ENCODE measurements at places on chromosomes 6 and 20. TPM values are rescaled to one million over a fixed set of nuclear protein-coding genes. Genes with fewer than 3 reads are reported as not detected.
A peak's percentile ranks its signal among the peaks of the same experiment; 100 is the strongest.

MLIP gene
- 1.6 TPM for polyA plus RNA-seq

DNA sequence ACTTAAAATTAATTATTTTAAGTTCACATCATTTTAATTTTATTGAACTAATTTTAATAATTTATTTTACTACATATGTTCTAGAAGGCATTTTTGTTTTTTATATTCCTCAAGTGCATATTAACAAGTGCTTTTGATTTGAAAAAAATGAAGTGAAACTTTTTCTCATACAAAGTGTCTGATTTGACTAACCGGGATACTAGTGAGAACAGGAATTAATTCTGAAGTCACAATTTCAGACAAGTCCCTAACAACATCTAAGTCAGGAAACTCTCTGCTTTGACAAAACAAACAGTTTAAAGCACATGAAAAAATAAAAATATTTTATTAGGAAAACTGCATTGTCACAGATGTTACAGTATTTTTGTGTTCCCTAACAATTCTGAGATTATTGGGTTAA lies 1166.3 kb upstream of the CITED2 start:
- DNase-seq = no peak

DNA sequence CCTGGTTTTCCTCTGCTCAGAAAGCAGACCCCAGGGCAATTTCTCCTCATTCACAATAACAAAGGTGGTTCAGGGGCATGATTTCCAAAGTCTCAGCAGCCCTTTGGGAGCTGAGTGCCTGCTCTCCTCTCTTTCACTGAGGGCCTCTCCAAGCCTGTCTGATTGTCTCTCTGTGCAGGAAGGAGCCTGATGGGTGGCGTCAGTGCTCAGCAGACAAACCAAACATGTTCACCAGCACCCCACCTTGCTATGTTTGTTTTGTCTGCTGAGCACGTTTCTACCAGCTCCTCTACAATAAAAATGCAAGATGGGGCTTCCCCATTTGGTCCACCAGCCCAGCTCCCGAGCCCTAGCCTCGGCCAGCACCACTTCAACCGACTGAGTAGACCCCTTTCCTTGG lies 25.4 kb upstream of the TCP11 start:
- no peak for DNase-seq

MAPK13 gene
- polyA plus RNA-seq = 109 TPM

- no peak for DNase-seq
Observed at GRCh38 chr20:58308290-58308679, 1.2 kb upstream of the RAB22A start.

PBOV1 gene
- polyA plus RNA-seq = not detected

DNA sequence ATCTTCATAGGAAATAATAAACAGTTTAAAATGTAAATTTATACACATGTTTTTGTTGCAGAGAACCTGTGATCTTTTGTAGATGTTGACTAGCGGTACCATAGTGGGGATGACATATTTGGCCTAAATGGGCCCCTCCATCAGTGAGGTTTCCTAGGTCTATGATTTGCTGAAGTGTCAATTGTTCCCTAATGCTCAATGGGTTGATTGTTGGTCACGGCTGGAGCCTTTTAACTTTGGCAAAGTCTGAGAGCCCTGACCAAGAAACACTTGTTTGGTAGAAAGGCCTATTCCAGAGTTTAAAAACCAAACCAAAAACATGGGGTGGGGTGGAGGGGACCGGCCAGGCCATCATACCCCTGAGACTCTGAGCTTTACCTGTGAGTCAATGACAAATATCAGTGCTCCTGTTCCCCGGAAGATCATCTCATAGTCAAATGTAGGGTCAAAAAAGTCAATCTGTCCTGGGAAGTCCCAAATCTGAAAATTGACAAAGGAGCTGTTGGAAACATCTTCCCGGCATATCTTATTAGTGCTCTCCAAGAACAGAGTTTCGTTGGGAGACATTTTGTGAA lies 25.1 kb downstream of the RRAGD start:
- no peak for DNase-seq

DNA sequence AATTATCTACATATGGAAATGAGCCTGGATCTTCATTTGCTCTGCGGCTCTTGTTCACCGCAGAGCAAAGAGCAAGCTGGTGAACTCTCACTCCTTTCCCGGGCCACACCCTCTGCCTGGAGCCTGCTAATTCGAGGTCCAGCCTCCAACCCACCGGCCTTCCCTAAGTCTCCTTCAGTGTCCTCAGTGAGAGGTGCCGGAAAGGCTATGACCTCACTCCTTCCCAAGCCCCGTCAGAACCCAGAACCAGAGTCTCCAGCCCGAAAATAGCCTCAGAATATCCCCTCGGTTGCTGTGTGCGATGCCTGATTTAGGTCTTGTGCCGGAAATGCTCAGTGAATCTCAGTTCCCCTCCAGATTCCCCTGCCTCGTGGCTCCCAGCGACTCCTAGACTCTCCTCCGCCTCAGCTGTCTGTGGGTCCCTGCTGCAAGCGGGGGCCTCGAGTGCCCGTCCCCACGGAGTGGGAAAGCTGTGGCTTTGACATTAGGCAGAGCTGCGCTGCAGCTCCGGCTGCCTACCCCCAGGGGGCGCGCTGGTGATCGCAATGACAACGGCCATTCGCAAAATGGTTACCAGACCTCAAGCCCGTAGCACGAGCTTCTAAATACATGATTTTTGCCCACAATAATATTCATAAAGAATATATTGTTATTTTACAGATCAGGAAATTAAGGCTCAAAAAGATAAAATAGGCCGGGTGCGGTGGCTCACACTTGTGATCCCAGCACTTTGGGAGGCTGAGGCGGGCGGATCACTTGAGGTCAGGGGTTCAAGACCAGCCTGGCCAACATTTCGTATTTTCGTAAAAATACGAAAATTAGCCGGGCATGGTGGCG lies 4.1 kb upstream of the BNIP5 start:
- DNase-seq = peak; percentile 87

- no peak for DNase-seq
Observed at GRCh38 chr20:20710443-20711315, 1.8 kb downstream of the RALGAPA2 start.
